NCI-H526 (cell line): ENCODE measurements at places on chromosomes 7 and 10.

DNA sequence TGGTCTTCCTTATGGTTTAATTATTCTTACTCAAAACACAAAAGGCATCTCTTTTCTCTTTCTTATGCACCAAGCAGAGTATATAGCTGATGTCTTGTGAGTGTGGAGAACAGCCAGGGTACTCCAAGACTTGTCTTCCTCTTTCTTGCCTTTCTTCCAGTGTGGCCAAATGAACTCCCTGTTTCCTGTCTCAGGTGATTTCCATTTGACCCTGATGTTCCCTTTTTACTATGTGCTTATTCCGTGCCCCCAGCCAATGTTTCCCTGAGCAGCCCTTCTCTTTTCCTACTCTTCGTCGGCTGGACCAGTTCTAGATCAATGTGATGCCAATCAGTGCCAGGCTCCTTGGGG is 12.6 kb downstream of the OR9A4 start:
- DNase-seq, result no peak

- no peak for DNase-seq
These were observed 342.2 kb upstream of the MKI67 start for GRCh38 chr10:128468462-128468861.

- DNase-seq, result no peak
These were observed 148.4 kb downstream of the TNS3 start for GRCh38 chr7:47433564-47433895.

DNA sequence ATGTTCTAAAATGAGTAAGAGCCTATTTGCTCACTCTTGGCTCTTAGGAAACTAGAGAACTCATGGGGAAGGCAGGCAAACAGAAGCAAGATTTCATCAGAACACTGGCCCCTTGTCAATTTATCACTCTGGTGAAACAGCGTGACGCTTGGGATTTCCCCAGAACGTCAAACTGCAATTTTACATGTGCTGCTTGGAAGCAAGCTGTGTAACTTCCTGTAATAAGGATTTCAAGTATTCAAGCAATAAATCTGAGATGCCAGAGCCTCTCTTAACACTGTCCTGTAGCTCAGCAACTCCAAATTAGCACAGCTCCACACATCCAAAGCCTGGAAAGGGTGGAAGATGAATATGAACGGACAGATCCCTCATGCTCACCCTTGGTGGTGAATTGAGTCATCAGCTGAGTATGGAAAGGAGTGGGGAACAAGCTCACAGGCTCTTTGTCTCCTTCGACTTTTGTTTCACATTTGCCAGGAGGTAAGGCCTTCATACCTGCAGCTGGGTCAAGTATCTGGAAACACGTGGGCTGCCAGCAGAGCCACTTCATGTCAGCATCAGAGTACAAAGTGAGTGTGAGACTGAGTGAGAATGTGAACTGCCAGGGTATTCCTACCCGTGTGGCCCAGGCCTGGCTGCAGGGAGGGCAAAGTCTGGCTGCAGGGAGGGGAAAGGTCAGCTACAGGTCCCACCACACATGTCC is 140.4 kb upstream of the NAMPT start:
- DNase-seq, result no peak
